ENCODE measurements at places on chromosomes 1 and 21.

DNA sequence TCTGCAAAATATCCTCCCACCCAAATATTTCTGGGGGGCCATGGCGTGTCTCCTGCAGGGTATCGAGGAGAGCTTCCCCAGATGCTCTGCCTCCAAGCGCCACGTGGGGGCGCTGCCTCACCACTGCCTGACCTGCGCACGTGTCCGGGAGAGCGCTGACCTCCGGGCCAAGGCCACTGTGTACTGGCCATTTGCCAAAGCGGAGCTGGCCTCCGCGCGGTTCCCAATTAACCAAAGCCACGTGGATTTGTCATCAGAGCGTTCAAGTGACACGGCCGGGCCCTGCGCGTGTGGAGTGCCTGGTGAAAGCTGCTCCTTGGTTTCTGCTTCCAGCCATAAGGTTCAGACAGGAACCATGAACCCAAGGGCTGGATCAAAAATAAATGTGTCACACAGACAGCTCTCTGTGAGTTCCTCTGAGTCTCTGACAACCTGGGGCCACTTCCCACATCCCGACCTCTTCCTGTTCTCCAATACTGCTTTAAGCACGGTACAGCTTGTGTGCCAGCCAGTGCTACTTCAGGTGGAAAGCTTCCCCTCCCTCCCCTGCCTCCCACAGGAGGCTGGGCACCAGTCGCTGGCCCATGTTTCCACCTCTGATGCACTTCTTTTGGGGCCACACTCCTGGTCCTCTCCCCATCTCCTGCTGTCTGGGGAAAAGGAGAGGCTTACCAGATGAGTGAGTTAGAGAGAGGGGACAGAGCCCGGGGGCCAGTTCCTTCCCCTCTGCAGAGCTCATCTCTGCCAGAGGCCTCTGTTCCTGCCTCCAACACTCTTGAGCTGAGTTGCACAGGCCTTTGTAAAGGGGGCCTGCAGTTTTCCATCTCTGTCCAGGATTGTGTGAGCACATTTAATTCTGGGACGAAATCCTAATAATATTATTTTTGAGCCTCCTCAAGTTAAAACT lies 26.1 kb downstream of the ZP4 start:
- peak; percentile 14 for DNase-seq

DNA sequence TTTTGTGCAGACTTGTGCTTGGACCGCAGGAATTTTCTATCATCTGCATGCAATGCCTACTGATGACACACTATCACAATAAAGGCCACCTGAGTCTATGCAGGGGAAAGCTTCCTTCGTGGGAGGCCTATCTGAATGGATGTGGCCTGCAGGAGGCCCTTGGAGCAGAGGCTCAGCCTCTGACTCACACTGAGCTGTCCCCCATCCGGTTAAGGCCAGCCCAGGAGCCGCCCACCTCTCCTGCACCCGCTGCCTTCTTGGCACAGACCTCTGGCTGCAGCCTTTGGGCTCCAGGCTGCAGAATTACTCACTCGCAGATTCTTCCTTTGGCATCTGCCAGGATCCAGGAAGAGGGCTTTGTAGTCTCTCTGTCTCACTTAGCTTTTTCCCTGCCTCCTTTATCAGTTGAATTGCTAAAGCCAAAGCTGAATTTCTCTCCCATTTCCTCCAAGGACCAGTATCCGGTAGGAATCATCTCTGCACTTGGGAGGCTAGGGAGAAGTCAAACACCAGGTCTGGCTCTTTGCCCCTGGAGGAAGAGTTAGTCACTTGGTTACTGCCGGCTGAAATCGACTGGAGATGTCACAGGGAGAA lies 65.1 kb upstream of the JUN start:
- DNase-seq: no peak

GRCh38 chr1:153422450-153423068 lies 6.2 kb downstream of the S100A7A start:
- peak; percentile 57 for DNase-seq

DNA sequence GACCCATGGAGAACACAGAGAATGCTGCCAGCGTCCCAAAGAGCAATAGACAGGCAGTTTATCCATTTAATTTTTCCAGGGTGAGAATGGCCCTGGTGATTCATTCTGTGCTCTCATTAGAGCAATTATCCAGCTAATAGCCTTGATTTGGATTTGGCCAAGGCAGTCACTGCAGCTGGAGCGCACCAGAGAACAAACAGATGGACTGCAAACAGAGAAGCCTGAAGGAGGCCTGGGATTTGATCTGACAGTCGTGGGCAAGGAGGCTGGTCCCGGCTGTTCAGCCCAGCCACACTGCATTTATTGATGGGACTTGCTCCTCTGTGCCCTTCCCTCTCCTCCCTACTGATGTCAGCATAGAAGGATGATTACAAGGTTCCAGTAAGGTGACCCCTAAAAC lies 353.9 kb upstream of the C1orf174 start:
- DNase-seq: no peak

DNA sequence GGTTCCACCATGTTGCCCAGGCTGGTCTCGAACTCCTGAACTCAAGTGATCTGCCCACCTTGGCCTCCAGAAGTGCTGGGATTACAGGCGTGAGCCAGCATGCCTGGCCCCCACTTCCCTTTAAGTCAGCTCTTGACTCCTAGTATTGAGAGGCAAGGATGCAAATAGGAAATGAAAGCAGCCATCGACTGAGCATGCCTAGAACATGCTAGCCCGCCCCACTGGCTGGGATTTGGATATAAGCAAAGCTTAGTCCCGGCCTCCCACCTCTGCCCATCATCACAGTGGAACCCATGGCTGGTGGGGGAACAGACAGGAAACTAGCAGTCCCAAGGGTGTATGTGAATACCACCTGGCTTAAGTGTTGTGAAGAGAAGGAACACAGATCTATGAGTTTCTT lies 10.5 kb downstream of the C1orf167 start:
- no peak for DNase-seq

DNA sequence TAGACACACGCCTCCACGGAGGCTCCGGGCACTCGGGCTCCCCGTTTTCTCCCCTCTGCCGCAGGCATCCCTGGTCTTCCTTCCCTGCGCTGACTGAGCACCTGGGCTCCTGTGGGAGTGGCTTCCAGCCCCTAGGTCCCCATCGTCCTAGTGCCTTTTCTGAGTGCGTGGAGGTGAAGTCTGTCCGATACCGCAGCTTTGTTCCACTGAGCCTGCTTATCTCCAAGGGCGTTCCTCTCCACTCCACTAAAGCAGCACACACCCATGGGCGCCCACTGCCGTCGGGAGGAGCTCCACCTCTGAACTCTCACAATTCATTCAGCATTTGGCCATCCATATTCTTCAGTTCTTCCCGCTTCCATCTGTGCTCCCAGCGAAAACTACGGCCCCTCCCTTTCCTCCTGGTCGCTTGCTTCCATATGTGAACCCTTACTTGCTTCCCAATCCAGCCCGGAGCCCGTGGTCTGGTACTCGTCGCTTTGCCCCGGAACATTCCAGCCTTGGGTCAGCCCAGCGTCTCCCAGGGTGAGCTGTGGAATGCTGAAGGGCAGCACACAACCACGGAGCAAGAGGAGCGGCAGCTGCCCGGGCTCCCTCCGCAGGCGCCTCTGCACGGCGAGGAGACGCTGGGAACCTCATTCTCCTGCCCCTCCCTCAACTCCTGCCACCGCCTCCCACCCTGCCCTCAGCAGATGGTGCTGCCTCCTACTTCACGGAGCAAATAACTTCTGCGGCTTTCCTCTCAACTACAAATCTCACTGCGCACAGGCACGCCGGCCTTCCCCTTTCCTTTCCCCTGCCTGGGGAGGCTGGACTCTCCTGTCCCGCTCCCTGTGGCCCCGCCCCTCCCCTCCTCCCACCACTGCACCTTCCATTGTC lies 27.5 kb downstream of the ATP8B2 start:
- DNase-seq: no peak

DNA sequence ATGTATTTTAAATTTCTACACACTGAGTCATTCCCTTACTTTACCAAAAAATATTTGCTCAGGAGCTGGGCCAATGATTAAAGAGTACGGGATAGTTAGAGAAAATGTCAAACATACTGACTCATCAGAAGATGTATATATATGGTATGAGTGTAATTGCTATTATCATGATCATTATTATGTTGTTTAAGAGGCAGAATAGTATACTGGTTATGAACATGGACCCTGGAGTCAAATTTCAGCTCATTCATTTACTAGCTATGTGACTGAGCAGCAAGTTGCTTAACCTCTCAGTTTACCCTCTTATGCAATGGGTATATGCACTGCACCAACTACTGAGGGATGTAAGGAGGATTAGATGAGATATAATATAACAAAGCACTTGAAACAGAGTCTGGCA lies 41.2 kb upstream of the USH2A start:
- DNase-seq: no peak

DNA sequence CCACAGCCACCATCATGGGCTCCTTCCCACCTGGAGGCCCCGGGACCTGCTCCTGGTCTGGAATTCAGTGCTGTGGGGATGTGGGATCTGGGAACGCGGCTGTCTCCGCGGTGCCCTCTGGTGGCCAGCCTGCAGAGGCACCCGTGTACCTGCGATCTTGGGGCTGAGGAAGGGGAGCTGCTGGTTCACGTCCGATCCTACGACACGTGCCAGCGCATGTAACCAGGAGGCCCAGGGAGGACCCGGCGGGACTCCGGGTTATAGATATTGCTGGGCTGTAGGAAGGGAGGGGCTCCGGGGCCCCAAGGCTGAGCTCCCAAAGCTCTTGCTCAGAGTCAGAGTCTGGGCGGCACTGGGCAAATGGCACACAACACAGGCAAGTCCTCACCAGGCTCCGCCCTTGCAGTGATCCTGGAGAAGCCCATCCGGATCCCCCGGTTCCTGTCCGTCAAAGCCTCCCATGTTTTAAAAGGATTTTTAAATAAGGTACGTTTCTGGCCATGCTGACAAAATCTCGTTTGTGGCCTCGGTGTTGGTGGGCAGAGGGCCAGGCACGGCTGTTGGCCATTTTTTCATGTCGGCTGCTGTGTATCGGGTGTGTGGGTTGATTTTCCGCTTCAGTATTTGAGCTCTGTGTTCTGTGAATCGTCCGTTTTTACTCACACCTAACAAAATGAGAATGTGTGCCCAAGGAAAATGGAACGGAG lies 20.1 kb downstream of the FAAP20 start:
- DNase-seq: peak; percentile 58

DNA sequence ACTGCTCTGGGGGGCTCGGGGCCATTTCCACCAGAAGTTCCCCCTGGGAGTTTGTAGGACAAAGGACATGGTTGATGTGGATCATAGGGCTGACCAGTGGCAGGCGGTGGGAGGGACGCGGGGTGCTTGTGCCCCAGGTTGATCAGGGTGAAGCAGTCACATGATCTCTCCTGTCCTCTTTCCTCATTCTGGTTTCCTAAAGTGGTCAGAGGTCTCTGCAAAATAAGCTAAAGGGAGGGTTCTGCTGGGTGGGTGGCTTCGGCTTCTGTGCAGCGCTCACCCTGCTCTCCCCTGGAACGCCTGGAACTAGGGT lies 9.2 kb downstream of the PDXK start:
- DNase-seq: peak; percentile 65

- DNase-seq: peak; percentile 9
These were observed 6.1 kb downstream of the B3GALT6 start for GRCh38 chr1:1237874-1238701.

- no peak for DNase-seq
These were observed 24.2 kb upstream of the CR2 start for GRCh38 chr1:207429963-207430362.

- DNase-seq: no peak
These were observed 5.4 kb downstream of the PSEN2 start for GRCh38 chr1:226875641-226876295.

GRCh38 chr1:61343734-61344420 lies 261.5 kb downstream of the NFIA start:
- DNase-seq: no peak
